ENCODE measurements at places on chromosomes 16 and 17.

GRCh38 chr17:8647956-8648355 lies 17.4 kb upstream of the MYH10 start:
- no peak for DNase-seq

DNA sequence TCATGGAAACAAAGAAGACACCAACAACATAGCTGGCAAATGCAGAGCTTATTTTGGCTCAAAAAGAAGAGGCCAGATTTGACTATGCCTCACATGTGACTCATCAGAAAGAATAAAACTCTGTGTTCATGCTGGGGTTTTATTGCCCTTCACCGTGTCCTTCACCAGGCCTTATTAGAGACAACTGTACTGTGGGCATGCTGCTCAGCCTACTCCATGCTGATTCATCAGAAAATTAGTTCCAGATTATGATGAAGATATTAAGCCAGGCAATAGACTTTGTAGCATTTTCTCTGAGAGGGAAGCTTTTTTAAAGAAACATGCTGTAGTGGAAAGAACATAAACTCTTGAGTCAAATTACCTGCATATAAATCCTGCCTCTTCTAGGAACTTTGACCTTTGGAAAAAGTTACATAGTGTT lies 89.8 kb downstream of the CYB561 start:
- peak; percentile 96 for DNase-seq

GRCh38 chr17:78957128-78957527 lies 22.6 kb downstream of the LGALS3BP start:
- DNase-seq = peak; percentile 94

GRCh38 chr17:78677303-78678221 lies 100.4 kb upstream of the DNAH17 start:
- DNase-seq = no peak

- peak; percentile 89 for DNase-seq
Observed at GRCh38 chr16:27330542-27330941, 16.8 kb downstream of the IL4R start.

DNA sequence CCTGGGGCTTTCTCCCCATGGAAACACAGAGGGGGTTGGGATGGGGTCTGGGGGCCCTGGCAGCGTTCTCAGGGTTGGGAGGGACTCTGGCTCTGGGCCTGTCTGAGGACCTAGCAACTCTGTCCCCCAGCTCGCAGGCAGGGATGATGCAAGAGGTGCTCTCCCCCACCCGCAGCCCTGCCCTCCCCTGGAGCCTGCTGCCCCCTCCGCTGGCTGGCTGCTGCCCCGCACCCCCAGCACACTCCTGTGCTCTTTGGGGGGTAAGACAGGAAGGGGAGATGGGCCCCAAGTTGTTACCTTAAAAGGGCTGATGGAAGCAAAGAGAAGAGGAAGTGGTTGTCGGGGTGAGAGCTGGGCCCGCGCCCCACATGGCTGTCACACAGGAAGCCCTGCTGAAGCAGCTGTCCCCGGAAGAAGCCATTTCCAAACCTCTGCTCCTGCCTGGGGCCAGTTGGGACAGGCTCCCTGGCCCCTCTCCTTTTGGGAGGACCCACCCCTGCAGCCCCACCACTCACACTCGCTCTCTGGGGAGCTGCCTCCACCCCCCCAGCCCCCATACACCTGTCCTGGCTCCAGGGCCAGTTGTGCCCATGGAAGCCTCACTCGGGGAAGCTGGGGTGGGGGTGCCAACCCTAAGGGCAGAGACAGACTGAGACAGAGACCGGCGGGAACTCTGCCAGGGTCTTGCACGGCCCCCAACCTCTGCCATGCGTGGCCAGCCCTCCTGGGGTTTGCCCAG lies 2.5 kb downstream of the CORO1A start:
- DNase-seq = no peak

GRCh38 chr16:85353013-85353412 lies 240.7 kb upstream of the CIBAR2 start:
- no peak for DNase-seq

DNA sequence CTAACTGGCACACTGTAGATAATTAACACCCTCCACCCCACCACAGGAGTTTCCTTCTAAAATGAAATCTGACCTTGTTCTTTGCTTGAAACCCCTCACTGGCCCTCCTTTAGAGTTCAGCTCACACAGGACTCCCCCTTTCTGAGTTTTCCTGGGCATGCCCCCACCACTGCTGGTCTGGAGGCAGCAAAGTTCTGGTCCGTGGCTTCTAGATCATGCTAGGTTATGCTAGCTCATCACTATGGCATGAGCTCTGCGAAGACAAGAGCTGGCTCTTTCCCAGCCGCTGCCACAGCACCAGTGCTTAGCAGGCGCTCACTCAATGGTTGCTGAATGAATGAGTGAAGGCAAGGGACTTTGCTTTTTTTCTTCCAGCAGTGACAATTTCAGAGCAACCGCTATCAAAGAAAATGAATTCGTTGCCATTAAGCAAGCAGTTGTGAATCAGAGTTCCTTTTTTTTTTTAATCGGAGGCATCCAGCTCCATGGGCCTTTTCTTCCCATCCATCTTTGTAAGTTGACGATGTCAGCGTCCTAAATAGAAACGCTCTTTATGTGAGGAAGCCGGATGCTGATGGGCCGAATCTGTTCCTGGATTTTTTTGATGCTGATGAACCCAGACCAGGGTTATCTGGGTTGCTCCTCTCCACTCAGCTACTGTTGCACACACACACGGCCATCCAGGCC lies 80.8 kb upstream of the NOL11 start:
- peak; percentile 40 for DNase-seq

DNA sequence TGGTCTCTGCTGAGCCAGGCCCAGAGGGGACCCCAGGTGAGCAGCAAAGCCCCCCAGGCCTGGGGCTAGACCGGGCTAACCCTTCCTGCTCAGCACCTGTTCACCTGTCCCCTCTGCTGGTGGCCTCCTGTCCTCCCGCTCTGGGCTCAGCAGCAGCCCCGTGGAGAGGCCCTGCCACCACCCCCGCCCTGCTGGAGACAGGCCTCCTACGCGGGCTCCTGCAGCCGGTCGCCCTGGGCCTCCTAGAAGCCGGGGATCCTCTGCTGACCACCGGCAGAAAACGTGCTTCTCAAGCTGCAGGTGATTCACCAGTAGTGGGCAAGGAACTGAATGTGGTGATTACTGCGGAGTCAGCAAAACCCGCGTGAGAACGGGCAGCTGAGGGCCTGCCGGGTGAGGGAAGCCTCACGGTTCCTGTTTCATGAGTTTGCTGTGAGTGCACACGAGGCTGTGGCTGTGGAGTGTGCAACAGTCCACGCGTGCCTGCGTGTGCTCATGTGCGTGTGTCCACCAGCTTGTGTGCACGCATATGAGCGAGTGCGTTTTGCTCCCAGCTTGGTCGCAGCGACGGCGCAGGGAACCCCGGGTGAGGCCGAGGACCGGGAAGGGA lies 792 bp downstream of the SECTM1 start:
- DNase-seq = no peak

DNA sequence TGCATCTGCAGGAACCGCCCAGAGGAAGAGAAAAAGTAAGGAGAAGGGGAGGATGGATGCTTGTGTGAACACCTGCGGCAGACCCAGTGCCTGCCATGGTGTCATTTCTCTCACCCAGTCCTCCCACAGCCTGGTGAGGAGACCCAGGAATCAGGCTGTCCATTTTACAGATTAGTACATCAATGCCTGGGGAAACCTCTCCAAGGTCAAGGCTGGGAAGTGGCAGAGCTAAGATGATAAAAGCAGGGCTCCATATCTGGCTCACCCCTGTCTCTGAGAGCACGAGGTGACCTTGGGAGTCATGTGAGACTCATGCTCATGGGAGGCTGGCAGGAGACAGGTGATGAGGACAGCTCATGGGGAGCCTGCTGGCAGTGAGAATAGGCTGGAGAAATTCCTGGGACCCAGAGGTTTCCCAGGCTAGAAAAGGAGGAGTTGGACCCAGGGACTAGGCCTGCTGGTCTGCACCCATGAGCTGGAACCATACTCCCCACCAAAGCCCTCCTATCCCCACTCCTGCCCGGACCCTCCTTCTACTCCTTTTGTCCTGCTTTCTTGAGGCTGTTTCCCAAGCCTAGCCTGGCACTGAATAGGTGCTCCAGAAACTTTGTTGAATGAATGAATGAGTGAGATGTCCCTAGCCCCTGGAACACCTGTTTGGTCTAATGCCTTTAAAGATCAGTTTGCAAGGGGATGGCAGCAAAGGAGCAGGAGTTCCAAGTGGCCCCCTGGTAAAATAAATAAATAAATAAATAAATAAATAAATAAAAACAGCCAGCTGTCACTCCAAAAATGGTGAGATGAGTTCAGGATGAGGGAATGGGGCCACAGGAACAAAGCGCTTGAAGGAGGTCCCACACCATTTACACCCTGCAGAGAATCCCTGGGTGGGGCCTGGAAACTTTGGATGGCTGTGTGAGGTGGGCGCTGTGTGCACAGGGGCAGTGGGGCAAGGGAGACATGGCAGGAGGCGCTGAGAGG lies 1.6 kb downstream of the ZNF629 start:
- no peak for DNase-seq

GRCh38 chr17:75978938-75979704 lies at the start of the genes ACOX1 and TEN1:
Gene ACOX1 (minus strand): TSS chr17:75979166. CDS start chr17:75979073, 93 bp downstream.
Gene TEN1 (plus strand): TSS chr17:75979240. CDS start chr17:75986193, 6,953 bp downstream.
- peak; percentile 97 for DNase-seq

GRCh38 chr17:15121426-15121825 lies 143.7 kb downstream of the PMP22 start:
- peak; percentile 84 for DNase-seq

- DNase-seq = no peak
Observed at GRCh38 chr17:21127509-21128077, 829 bp downstream of the DHRS7B start.

GRCh38 chr16:84537491-84538151 lies 33.2 kb upstream of the MEAK7 start:
- DNase-seq = peak; percentile 39

- no peak for DNase-seq
Observed at GRCh38 chr17:66769911-66770310, 65.0 kb upstream of the CACNG5 start.

- no peak for DNase-seq
Observed at GRCh38 chr17:17375841-17376240, 72.7 kb downstream of the NT5M start.

DNA sequence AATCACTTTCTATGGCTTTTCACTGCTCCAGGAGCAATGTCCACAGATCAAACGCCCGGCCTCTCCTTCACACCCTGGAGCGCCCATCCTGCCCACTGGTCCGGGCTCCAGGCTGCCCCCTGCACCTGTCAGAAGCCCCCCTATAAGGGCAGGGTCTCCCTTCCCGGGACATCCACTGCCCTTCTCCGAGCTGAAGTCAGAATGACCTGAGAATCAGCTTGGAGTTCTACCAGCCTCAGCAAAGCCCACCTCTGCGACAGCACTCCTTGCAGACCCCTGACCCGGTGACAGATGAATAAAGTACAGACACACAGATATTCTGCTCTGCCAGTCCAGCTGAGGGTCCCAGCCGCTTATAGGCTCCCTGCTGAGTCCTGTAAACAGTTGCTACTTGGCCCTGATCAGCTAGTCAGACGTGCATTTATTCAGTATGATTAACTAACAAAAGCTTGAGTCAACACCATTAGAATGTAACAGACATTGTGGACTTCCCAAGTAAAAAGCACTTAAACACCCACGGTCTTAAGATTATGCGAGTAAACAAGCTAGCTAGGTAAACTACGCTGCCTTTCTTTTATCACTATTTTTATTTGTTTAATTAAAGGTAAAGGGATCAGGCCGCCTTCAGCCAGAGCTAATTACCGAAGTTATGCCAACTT lies 4.8 kb downstream of the SLC7A5 start:
- no peak for DNase-seq

DNA sequence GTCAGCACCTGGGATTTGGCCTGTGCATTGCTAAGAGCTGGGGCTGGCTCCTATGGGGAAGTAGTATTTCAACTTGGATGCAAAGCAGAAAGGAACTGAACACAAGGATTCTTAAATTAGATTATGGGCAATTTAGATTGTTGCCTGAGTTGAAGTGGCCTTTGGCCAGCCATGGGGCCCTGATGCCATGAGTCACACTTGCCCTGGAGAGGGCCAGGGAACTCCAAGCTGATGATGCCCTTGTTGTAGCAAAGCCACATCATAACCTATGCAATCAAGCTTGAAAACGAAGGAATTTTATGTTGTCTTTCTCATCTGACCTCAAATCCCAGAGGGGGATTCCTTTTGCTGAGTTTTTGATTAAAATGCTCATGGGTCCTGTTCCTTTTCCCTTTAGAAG lies 3.9 kb upstream of the SPATA32 start:
- DNase-seq = peak; percentile 86

DNA sequence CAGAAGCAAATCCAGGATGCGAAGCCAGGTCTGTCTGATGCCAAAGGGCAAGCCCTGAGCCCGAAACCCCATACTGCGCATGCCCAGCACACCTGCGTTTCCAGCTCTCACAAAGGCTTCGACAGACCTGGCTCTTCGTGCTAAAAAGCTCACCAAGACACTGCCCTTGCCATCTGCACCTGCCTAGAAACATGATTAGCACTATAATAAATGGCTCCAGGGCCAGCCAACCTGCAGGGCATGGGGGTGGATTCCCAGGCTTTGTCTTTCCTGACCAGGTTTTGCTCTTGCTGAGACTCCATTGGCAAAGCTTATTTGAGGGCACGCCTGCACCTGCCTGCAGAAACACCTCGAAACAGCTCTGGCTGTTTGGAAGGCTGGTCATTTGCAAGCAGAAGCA lies 14.4 kb upstream of the PLD6 start:
- no peak for DNase-seq

- DNase-seq = no peak
Observed at GRCh38 chr17:65679165-65679845, 117.9 kb upstream of the AXIN2 start.

GRCh38 chr17:8016632-8017424 lies 14.4 kb downstream of the GUCY2D start:
- peak; percentile 20 for DNase-seq

- no peak for DNase-seq
Observed at GRCh38 chr16:69745232-69745612, 9.5 kb downstream of the NOB1 start.

GRCh38 chr16:53090591-53091411 lies 36.0 kb downstream of the CHD9 start:
- DNase-seq = peak; percentile 100

DNA sequence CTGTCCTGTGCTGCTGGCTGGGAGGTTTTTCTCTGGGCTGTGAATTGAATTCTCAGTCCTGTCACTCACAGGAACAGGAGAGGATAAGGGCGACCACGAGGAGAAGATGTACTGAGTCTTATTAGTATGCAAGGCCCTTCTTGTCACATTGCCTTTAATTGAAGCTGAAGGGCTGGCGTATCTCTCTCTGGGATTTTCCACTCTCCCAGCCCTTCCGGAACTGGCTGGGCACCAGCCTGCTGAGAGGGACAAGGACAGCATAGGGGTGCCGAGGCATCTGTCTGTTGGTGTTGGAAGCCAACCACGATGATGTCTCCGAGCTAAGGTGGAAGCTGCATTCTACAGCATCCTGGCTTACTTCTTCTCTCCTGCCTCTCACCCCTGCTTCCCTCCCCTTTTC lies 33.2 kb downstream of the GPRC5B start:
- DNase-seq = no peak

GRCh38 chr16:76389126-76389525 lies 111.9 kb downstream of the CNTNAP4 start:
- peak; percentile 62 for DNase-seq

- no peak for DNase-seq
Observed at GRCh38 chr17:30543456-30543855, 66.2 kb downstream of the GOSR1 start.

- DNase-seq = no peak
Observed at GRCh38 chr17:3960764-3961163, 3.5 kb downstream of the ATP2A3 start.
